Small intestine (tissue), 16 donors: ENCODE measurements at places on chromosomes 11 and 22.

GRCh38 chr22:20530368-20531153 lies 23.2 kb downstream of the MED15 start:
- DNase-seq: peak; percentile 27

DNA sequence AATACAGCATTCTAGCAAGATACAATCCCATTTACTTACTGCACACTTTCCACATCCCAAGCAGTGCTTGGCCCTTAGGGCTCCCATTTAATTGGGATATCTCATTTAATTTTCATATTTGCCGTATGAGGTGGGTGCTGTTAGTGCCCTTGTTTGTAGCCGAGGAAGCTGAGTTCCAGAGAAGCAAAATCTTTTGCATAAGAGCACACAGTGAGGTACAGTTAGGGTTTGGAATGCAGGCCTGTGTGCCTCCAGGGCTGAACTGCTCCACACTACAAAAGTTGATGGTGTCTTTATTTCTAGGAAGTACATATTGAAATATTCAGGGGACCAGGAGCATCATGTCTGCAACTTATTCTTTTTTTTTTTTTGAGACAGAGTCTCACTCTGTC lies 15.5 kb upstream of the TIMP3 start:
- no peak for DNase-seq

DNA sequence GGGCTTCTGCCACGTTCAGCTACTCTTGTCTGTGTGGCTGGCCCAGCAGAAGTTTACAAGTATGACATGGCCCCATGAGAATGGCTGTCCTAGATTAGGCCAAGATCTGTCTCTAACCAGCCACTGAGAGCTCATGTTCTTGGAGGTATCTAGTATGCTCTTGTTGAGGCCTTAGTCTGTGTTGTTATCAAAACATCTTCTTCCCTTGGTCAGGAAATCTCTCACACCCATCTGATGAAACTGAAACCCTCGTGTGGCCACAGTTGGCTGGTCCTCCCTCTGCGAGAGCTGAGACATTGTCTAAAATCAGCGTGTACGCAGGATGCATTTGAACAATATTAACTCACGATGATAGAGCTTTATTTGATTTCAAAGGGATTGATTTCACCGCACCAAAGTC lies 109.0 kb upstream of the NNMT start:
- DNase-seq: no peak

GRCh38 chr22:30920407-30920806 lies 48.2 kb downstream of the MORC2 start:
- peak; percentile 76 for DNase-seq

DNA sequence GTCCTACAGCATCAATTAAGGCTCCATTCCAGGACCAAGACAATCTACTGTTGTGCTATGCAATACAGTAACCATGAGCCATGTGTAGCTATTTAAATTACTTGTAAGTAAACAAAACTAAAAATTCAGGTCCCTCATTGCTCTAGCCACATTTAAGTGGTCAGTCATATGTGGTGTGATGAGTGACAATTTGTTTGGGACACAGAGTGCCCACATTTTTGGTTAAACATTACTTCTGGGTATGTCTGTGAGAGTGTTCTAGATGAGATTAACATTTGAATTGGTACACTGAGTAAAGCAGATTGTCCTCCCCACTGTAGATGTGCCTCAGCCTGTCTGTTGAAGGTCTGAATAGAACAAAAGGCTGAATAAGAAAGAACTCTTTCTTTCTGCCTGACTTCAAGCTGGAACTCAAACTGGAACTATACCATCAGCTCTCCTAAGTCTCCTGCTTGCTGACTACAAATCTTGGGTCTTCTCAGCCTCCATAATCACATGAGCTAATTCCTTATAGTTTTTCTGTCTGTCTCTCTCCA lies 15.8 kb downstream of the KBTBD3 start:
- no peak for DNase-seq

GRCh38 chr11:68335683-68336082 lies 23.3 kb downstream of the LRP5 start:
- DNase-seq: no peak

DNA sequence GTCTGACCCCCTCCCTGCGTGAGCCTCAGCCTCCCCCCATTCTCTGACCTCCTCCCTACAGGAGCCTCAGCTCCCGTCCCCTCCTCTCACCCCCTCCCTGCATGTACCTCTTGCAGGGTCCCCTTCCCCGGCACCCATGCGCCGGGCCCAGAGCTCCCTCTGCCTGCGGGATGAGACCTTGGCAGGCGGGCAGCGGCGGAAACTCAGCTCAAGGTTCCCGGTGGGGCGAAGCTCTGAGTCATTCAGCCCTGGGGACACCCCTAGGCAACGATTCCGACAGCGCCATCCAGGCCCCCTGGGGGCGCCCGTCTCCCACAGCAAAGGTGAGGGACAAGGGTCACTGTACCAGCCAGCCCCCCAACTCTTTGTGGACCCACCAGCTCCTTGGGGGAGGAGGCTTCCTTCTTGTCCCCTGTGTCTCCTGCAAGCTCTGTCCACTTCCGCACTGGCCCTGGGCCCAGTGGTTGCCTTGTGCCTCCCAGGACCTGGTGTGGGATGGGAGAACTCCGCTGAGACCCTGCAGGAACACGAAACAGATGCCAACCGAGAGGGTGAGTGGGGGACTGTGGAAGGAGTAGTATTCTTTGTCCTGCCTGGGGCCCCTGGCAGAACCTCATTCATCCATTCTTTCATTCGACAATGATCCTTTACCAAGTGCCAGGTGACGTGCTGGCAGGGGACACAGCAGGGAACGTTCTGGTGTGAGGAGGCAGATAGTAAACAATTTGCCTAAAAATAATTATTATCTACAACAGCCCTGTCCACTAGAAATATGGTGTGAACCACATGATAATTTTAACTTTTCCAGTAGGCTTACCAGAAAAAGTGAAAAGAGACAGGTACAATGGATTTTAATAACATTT lies 3.7 kb upstream of the RPS6KA4 start:
- peak; percentile 91 for DNase-seq

- DNase-seq: no peak
Observed at GRCh38 chr11:111954154-111954553, 17.0 kb downstream of the DIXDC1 start.

- no peak for DNase-seq
Observed at GRCh38 chr11:121652971-121653370, 200.2 kb upstream of the SORL1-AS1 start.

GRCh38 chr11:19117760-19118097 lies 761 bp downstream of the ZDHHC13 start:
- no peak for DNase-seq
